T1000 (cell line): ENCODE measurements at places on chromosomes 2 and 18.
A peak's percentile ranks its signal among the peaks of the same experiment; 100 is the strongest.

GRCh38 chr2:46601328-46601963 lies 122.1 kb downstream of the TMEM247 start:
- DNase-seq, result no peak

DNA sequence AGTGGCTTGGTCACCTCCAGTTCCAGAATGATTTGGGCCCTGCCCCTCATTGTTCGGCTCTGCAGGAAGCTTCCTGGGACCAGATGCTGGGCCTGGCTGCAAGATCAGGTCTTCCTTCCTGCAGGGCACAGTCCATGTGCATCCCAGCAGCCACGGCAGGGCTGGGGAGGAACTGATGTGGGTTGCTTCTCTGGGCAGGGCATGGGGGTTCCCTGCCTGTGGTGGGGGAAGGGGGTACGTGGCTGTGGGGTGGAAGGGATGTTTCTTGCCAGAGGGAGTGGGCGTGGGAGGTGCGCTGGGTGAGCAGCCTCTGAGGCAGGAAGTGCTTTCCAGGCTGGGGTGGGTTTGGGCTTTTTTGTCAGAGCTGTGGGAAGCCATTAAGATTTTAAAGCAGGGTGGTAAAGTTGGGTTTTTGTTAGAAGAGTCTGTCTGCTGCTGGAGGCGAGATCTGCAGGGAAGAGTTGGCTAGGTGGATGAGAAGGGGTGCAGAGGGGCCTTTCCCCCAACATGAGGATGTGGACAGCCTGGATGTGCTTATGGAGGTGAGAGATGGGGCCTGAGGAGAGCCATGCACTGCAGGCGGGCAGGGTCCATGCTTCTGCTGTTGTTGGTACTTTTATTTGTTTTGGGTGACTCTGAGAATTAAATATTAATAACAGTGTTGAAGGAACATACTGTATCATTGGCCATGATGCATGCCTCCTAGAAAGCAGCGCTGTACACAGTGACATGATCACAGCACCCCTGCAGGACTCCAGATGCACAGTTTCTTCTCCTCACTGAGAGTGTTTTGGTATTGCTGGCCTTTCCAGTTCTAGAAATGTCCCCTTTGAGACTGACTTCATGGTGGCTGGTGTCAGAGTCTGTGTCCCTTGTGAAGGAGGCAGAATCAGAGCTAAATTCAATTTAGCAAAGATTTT lies 45.3 kb downstream of the DGKD start:
- no peak for DNase-seq

DNA sequence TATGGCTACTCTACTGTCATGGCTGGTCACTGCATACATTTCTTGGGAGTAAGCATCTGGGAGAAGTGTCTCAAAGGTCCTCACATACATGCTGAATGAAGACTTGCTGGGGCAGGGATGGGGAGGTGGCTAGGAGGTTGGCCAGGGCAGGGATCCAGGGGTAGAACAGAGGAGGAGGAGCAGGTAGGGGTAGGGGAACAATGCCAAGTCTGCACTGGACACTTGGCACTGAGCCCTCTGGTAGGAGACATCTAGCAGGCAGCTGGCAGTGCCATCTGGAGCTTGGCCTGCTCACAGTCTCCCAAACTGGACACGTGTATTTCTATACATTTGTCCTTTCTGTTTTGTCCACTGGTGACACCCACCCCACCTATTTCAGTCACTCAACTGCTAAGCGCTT lies 62.7 kb upstream of the REV1 start:
- no peak for DNase-seq

DNA sequence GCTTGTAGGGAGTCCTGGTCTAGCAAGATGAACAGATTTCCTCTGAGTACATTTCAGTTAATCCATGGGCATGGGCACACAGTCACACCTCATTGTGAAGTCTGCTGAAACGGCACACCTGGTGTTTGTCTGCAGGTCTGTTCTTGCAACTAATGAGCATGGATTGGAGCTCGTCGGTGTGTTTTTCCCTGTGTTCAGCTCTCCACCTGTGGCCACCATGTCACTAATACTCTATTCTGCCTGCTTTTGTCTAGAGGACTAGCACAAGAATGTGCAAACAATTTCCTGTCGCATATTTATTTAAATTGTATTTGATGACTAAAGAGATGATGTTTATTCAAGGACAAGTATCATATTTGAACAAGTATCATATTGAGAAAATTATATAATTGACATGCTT lies 24.5 kb upstream of the PPP4R1 start:
- DNase-seq, result no peak

GRCh38 chr2:217588266-217588665 lies 414.5 kb downstream of the TNS1 start:
- DNase-seq, result no peak

DNA sequence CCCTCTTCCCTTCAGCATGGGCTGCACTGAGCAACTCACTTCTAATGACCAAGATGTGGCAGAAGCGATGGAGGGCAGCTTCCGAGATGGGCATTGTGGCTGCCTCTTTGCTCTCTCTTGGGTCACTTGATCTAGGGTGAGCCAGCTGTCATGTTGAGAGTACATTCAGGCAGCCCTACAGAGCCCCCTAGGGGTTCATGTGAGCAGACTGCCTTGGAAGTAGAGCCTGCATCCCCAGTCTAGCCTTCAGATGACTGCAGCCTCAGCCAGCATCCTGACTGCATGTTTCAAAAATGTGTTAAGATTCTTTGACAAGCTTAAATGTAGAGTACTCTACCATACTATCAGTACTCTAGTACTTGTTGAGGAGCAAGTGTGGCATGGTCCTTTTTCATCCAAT lies 143.9 kb downstream of the NCK2 start:
- no peak for DNase-seq

GRCh38 chr2:220528180-220528675 lies 900.8 kb downstream of the SLC4A3 start:
- DNase-seq, result no peak

GRCh38 chr2:46460241-46460921 lies 19.0 kb upstream of the TMEM247 start:
- no peak for DNase-seq

- DNase-seq, result no peak
These were observed 54.5 kb downstream of the EVA1A start for GRCh38 chr2:75506101-75506697.

- DNase-seq, result peak; percentile 4
These were observed 4.3 kb upstream of the TRPM8 start for GRCh38 chr2:233912691-233913423.

DNA sequence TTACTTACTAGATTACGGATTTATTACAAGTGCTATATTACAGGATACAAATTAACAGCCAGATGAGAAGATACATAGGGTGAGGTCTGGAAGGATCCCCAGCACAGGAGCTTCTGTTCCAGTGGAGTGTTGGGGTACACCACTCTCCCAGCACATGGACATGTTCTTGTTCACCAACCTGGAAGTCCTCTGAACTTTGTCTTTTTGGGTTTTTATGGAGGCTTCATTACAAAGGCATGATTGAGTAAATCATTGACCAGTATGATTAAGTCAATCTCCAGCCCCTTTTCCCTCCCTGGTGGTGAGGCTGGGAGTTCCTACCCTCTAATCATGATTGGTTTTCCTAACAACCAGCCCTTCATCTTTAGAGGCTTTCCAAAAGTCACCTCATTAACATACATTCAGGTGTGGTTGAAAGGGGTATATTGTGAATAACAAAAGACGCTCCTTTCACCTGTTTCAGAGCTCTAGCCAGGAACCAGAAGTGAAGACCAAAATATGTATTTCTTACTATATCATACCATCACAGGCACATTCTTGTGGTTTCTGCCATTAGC lies 38.3 kb downstream of the APLF start:
- no peak for DNase-seq

- no peak for DNase-seq
These were observed 193.5 kb downstream of the SPP2 start for GRCh38 chr2:234243871-234244565.

- no peak for DNase-seq
These were observed 41.3 kb downstream of the ATF2 start for GRCh38 chr2:175126661-175127060.
